D341Med (cell line): ENCODE measurements at places on chromosomes 11 and 22.

- no peak for DNase-seq
Measured at GRCh38 chr11:38718049-38718448, 2120.0 kb upstream of the RAG2 start.

GRCh38 chr11:62881579-62882430, 1.1 kb downstream of the SLC3A2 start:
- peak; percentile 83 for DNase-seq

DNA sequence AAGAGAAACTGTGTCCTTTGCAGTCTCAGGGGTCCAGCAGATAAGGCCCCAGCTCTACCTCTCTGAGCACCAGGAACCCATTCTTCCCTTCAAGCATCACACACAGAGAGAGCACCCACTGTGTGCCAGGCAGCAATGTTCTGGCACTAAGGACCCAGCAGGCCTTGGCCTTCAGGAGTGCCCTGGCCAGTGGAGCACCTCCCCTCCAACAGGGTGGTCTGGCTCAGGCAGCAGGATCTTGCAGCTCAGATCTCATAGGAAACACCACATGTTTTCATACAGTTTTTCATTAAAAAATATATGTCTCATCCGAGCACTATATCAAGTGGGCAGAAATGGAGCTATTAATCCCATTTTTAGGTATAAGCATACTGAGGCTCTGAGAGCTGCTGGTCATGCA, 410.6 kb downstream of the SOX6 start:
- DNase-seq: no peak

GRCh38 chr22:29477723-29478318, 2.2 kb upstream of the NEFH start:
- DNase-seq: no peak

DNA sequence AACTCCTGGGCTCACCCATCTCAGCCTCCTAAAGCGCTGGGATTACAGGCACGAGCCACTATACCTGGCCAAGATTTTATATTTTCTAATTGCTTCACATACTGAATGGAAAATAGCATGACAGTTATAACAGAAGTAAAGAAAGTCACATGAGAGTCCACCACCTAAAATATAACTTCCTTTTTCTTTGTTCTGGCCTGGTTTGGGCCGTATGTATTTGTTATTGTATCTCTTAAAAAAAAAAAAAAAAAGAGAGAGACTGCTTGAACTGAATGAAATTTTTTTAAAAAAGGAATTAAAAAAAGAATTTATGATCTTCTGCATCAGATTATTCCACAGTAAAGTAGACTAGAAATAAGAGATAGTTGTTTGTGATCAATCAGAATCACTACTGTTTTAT, 86.0 kb upstream of the GRIK4 start:
- no peak for DNase-seq

GRCh38 chr11:125514336-125515101, 18.5 kb upstream of the FEZ1 start:
- DNase-seq: no peak

- DNase-seq: no peak
Measured at GRCh38 chr11:118913411-118914125, 12.2 kb downstream of the BCL9L start.

- no peak for DNase-seq
Measured at GRCh38 chr11:67345920-67346819, 7.2 kb downstream of the POLD4 start.

DNA sequence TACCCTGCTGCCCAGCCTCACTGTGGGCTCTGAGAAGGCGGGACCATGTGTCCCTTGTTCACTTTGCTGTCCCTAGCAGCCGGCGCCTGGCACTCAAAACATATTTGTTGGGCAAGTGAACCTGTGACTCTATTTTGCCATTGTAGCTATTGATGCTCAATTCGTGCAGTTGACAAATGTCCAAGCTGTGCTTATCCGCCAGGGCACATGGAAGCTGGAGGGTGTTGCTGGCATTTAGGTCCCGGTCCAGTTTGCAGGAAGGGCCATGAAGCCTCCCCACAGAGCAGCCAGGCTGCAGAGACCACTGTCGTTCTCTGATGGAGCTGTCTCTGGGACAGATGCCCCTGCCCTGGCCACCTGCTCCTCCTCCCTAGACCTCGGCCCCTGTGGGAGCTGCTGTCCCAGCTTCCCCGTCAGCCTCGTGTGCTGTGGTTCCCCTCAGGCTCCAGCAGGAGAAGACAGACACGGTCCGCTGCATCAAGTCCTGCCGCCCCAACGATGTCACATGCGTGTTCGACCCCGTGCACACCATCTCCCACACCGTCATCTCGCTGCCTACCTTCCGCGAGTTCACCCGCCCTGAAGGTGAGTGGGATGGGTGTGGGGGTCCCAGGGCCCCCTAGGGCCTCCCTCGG, 71.5 kb downstream of the FBLN1 start:
- DNase-seq: no peak

GRCh38 chr22:19992921-19993355, 23.7 kb downstream of the ARVCF start:
- DNase-seq: no peak

GRCh38 chr11:12871788-12872321, 137.3 kb upstream of the RASSF10 start:
- no peak for DNase-seq

GRCh38 chr22:45105281-45105702, 58.4 kb upstream of the NUP50 start:
- no peak for DNase-seq
